ENCODE measurements at places on chromosomes 11 and 22.
A peak's percentile ranks its signal among the peaks of the same experiment; 100 is the strongest.

GRCh38 chr11:14270690-14271542 is 88.1 kb downstream of the RRAS2 start:
- peak overlapping the region; percentile 51 for H3K4me3 ChIP-seq
- H3K27ac ChIP-seq: peak overlapping the region; percentile 85
- H3K4me1 ChIP-seq: peaks cover 43% of the 10 kb centered on the region
- no peaks in the 10 kb centered on the region for H3K27me3 ChIP-seq
- peak; percentile 75 for DNase-seq

DNA sequence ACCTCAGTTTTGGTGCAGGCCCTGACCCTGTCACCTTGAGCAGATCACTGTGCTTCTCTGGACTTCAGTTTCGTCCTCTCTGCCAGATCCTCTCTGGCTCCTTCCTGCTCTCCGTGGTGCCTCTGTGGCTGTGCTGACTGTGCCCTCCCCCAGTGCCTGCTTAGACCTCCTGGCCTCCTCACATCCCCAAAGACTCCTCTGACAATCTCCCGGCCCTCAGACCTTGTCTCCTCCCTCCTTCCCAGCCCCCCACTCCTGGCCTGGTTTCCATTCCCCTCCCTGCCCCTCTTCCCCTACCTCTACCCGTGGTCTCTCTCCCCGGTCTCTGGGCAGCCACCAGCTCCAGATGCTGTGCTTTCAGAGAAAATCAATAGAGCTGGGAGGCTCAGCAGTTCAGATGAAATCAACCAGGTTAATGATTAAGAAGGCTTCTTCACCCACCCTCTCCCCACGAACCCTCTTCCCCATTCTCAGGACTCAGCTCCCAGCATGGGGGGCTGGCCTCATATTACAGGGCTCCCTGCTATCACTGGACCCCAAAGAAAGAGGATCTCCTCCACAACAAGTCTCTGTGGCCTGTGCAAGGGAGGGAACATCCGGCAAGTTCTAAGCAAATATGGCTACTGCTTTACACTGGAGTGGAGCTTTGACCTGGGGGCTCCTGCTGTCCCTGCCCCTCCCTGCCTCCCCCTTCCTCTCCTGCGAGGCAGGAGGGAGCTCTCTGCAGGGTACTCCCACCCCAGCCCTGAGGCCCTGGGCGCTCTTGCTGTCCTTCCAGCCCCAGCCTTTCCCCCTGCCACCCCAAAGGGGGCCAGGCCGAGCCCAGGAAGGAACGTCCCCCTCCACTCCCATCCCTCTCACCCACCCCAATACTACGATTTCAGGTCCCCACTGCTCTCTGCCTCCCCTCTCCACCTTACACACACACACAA is 8.5 kb downstream of the BACE1-AS start:
- H3K27me3 ChIP-seq: peaks cover 3% of the 10 kb centered on the region
- H3K4me3 ChIP-seq: no peak overlapping the region
- DNase-seq: no peak

- H3K4me1 ChIP-seq: no peaks in the 10 kb centered on the region
- H3K4me3 ChIP-seq: no peak overlapping the region
- H3K27ac ChIP-seq: no peak overlapping the region
These were observed 277.4 kb upstream of the NARS2 start for GRCh38 chr11:78851878-78852586.

DNA sequence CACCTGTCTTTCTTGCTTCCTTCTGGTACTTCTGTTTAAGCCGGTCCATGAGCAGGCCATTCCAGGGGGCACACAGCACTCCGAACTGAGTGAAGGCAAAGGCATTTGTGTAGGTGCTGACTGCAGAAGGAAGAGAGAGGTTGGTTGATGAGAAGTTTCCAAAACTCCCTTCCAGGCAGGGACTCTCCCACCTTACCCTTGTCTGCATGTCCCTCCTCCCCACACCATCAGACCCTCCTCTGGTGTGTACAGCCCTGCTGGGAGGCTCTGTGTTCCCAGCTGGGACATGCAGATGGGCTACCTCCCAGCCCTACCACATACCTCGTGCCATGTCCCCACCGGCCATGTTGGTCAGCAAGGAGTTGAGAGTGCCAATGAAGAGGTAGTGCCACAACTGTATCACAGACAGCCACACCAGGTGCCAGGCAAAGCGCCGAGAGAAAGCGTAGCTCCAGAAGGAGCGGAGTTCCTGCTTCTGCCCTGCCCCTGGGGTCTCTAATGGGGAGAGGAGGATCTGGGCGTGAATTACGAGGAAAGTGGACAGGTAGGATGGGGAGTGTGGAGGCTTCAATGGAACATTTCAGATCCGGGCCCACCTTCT is 12.2 kb downstream of the SLC43A3 start:
- no peak for DNase-seq
- no peak overlapping the region for H3K27ac ChIP-seq
- H3K27me3 ChIP-seq: no peaks in the 10 kb centered on the region
- H3K36me3 ChIP-seq: peaks cover 75% of the 10 kb centered on the region
- no peak overlapping the region for H3K4me3 ChIP-seq

- DNase-seq: peak; percentile 70
- no peak overlapping the region for H3K27ac ChIP-seq
- peaks cover 3% of the 10 kb centered on the region for H3K4me1 ChIP-seq
- no peak overlapping the region for H3K4me3 ChIP-seq
- peaks cover 9% of the 10 kb centered on the region for H3K36me3 ChIP-seq
- H3K27me3 ChIP-seq: no peaks in the 10 kb centered on the region
These were observed 60.7 kb downstream of the TTC17 start for GRCh38 chr11:43419460-43419859.

- no peaks in the 10 kb centered on the region for H3K27me3 ChIP-seq
- H3K4me1 ChIP-seq: no peaks in the 10 kb centered on the region
- no peaks in the 10 kb centered on the region for H3K36me3 ChIP-seq
- DNase-seq: no peak
These were observed 1558.9 kb downstream of the FAM181B start for GRCh38 chr11:81174646-81175330.

DNA sequence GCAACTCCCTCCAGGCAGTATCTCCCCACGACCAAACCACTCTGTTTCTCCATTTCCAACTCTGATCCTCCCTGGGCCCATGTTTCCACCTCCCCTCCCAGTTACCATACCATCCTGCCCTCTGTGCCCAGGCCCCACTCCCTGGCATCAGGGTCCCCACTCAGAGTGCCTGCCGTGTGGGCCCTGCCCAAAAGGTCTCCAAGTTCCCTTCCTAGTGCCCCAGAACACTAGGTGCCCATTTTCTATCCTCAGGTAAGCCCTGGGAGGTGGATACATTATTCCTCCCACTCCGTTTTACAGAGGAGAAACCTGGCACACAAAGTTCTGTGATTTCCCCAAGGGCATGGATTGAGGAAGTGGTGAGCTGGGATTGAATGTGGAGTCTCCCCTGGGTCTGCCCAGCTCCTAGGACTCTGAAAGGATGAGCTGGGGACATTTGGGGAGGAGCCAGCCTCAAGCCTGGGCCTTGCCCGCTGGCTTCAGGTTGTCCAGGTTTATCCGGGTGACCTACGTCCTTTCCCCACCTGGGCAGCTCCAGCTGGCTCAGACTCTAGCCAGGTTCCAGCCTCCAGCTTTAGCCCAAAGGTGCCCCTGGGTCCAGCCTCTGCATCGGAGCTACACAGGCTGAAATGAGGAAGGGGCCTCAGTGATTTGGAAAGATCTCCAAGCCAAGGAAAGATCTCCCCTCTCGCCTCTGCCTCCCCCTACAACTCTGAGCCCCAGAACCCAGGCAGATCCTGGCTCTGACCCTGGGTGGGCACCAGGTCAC is 2.2 kb upstream of the GSTT4 start:
- no peak for DNase-seq
- no peak overlapping the region for H3K27ac ChIP-seq
- no peak overlapping the region for H3K4me3 ChIP-seq
- H3K4me1 ChIP-seq: peaks cover 17% of the 10 kb centered on the region

GRCh38 chr22:31550871-31551370 is 54.6 kb downstream of the SFI1 start:
- peaks cover 9% of the 10 kb centered on the region for H3K4me1 ChIP-seq
- H3K27ac ChIP-seq: peak overlapping the region; percentile 21
- peaks cover 45% of the 10 kb centered on the region for H3K36me3 ChIP-seq
- no peaks in the 10 kb centered on the region for H3K27me3 ChIP-seq
- H3K4me3 ChIP-seq: no peak overlapping the region

- peaks cover 4% of the 10 kb centered on the region for H3K27me3 ChIP-seq
- no peaks in the 10 kb centered on the region for H3K36me3 ChIP-seq
- H3K4me1 ChIP-seq: no peaks in the 10 kb centered on the region
- no peak overlapping the region for H3K4me3 ChIP-seq
- no peak overlapping the region for H3K27ac ChIP-seq
These were observed 96.6 kb upstream of the POU2AF2 start for GRCh38 chr11:111148953-111149352.

GRCh38 chr11:2752204-2752770 is 52.5 kb upstream of the KCNQ1OT1 start:
- H3K4me3 ChIP-seq: no peak overlapping the region
- H3K27ac ChIP-seq: no peak overlapping the region
- DNase-seq: no peak

GRCh38 chr11:13152736-13153541 is 124.7 kb upstream of the BMAL1 start:
- H3K4me1 ChIP-seq: no peaks in the 10 kb centered on the region
- H3K4me3 ChIP-seq: no peak overlapping the region
- no peak for DNase-seq
- peaks cover 5% of the 10 kb centered on the region for H3K27me3 ChIP-seq
- H3K36me3 ChIP-seq: no peaks in the 10 kb centered on the region

DNA sequence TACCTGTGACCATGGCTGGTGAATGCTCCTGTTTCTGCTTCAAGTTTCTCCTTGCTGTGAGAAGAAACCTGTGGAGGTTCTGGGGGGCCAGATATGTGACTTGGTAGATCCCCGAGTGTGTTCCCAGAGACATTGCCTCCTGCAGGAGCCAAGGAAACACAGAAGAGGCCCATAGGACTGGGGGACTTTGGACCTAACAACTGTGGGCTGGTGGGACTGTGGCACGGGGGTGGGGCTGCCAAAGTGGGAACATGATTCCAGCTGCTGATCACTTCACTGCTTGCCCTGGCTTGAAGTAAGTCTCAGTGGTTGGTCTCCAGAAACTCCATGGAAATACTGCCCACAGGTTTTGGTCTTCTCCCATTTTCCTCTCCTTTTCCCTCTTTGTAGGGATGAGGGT is 4.1 kb upstream of the NR1H3 start:
- H3K4me1 ChIP-seq: peaks cover 31% of the 10 kb centered on the region
- H3K27me3 ChIP-seq: no peaks in the 10 kb centered on the region
- no peak overlapping the region for H3K4me3 ChIP-seq
- peaks cover 2% of the 10 kb centered on the region for H3K36me3 ChIP-seq
- no peak for DNase-seq
- H3K27ac ChIP-seq: no peak overlapping the region

- H3K4me3 ChIP-seq: peak overlapping the region; percentile 15
- H3K4me1 ChIP-seq: peaks cover 22% of the 10 kb centered on the region
- no peak for DNase-seq
- no peak overlapping the region for H3K27ac ChIP-seq
These were observed 2.4 kb upstream of the SAAL1 start for GRCh38 chr11:18108254-18108653.

- H3K36me3 ChIP-seq: peaks cover 16% of the 10 kb centered on the region
- DNase-seq: no peak
- peaks cover 65% of the 10 kb centered on the region for H3K4me1 ChIP-seq
These were observed 17.3 kb downstream of the DENND5A start for GRCh38 chr11:9247863-9248262.

DNA sequence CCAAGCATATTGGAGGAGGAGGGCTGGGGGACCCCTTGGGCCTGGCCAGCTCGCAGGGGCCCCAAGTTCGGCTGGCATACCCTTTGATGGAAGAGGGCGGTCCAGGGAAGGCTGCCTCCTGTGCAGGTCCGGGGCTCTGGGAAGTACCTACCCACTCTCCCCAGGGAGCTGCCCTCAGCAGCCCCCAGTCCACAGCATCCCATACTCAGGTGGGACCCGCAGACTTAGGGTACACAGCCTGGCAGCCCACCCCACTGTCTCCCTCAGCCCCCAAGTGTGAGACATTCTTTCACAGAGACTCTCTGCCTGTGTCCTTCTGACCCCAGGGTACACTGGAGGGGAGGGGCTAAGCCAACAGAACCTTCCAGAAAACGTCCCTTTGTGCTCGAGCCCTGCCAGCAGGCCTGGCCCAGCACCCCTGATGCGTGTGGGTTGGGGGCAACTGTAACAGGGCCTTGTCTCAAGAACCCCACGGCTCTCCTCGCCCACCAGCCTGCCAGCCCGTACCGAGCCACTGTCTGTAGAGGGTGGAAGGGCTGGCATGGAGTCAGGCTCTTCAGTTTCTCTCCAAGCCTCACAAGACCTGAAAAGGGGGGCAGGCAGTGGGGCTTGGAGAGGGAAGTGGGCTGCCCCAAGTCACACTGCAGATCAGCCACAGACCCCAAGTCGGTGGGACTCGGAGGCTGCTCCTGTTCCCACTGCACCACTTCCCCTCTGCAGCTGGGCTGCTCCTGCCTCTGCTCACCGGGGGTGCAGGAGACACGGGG is 7.0 kb upstream of the TNFRSF13C start:
- peak overlapping the region; percentile 30 for H3K27ac ChIP-seq
- H3K4me3 ChIP-seq: no peak overlapping the region
- no peak for DNase-seq
- peaks cover 22% of the 10 kb centered on the region for H3K36me3 ChIP-seq
- no peaks in the 10 kb centered on the region for H3K27me3 ChIP-seq
- peaks cover 14% of the 10 kb centered on the region for H3K4me1 ChIP-seq

DNA sequence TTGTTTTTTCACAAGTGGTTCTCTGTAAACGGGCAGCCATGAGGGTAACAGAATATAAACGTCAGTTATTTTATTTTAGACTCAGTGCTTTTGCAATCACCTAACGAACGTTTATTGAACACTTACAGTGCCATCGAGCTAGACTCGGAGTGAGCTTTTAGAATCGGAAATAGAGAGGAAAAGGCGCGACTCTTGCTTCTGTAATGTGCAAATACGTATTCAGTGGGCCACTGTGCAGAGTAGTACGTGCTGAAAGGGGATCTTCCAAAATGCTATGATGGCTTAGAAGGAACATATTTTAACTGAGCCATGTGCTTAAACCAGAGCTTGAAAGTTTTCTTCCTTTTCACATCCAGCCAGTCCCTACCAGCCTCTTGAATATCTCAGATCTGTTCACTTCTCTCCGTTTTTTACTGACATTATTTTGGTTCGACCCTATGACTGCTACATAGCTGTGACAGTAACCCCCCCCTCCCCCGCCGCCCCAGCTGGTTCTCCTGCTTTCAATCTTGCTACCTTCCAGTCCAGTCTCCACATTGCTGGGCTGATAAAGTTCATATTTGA is 468 bp downstream of the DDIAS start:
- H3K36me3 ChIP-seq: no peaks in the 10 kb centered on the region
- H3K4me3 ChIP-seq: peak overlapping the region; percentile 97
- DNase-seq: no peak
- no peaks in the 10 kb centered on the region for H3K27me3 ChIP-seq
- peak overlapping the region; percentile 99 for H3K27ac ChIP-seq

GRCh38 chr11:727859-728748 is 19.2 kb upstream of the TALDO1 start:
- no peaks in the 10 kb centered on the region for H3K36me3 ChIP-seq
- H3K4me1 ChIP-seq: peaks cover 16% of the 10 kb centered on the region
- H3K27ac ChIP-seq: no peak overlapping the region

DNA sequence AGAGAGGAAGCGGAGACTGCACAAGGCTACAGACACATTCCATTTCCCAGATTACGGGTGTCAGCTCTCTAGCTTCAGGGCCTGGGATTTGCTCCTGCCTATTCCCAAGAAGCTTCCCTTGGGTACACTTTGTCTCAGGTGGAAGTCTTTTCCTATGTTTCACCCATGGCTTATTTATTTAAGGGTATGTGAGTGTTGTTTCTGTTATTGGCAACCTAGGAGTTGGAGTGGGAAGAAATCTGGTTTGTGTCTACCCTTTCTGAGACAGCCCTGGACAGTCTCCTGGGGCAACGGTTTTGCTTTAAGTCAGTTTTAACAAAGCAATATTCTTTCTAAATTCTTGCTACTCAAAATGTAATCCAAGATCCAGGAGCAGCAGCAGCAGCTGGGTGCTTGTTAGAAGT is 127.0 kb downstream of the MICAL2 start:
- H3K27me3 ChIP-seq: no peaks in the 10 kb centered on the region
- no peak overlapping the region for H3K4me3 ChIP-seq
- H3K27ac ChIP-seq: peak overlapping the region; percentile 55
- no peak for DNase-seq
- H3K4me1 ChIP-seq: peaks cover 45% of the 10 kb centered on the region

Measured in activated CD8-positive, alpha-beta T cell treated with anti-CD3 and anti-CD28 coated beads, Interleukin-2, amount 10 ng/mL, durations not matched to agents 7 days and 5 days (primary cell).